Right renal cortex interstitium (tissue), 3 donors: ENCODE measurements at places on chromosomes 5 and 9. TPM values are rescaled to one million over a fixed set of nuclear protein-coding genes. Genes with fewer than 3 reads are reported as not detected.

The CARD6 gene
- 3.3 TPM for polyA plus RNA-seq

The PRR16 gene
- 2.9 TPM for polyA plus RNA-seq

The CKMT2 gene
- polyA plus RNA-seq, result 4.4 TPM

The TOR2A gene
- polyA plus RNA-seq, result 15.6 TPM

The SPINK13 gene
- 0.17 TPM for polyA plus RNA-seq

The TGFBI gene
- 225 TPM for polyA plus RNA-seq

The TMEFF1 gene
- polyA plus RNA-seq, result 3.9 TPM

The ZNF354C gene
- polyA plus RNA-seq, result 16.8 TPM

The ZMYND19 gene
- polyA plus RNA-seq, result 17.1 TPM

The CFAP157 gene
- 2.7 TPM for polyA plus RNA-seq

The SLC36A3 gene
- not detected for polyA plus RNA-seq

The TUSC1 gene
- polyA plus RNA-seq, result 17.0 TPM

The MACIR gene
- polyA plus RNA-seq, result 19.6 TPM

The ZFP37 gene
- polyA plus RNA-seq, result 15.6 TPM

The PKD2L2 gene
- polyA plus RNA-seq, result not detected

The ANKRD31 gene
- polyA plus RNA-seq, result 0.40 TPM

The PCDHGB6 gene
- 6.8 TPM for polyA plus RNA-seq

The AMBP gene
- polyA plus RNA-seq, result 0.95 TPM

The TUBB4B gene
- 352 TPM for polyA plus RNA-seq

The TNFSF15 gene
- 3.5 TPM for polyA plus RNA-seq
